ENCODE measurements at places on chromosomes 2 and 18.

GRCh38 chr2:10348891-10349290 is 46.2 kb downstream of the HPCAL1 start:
- no peak for DNase-seq

DNA sequence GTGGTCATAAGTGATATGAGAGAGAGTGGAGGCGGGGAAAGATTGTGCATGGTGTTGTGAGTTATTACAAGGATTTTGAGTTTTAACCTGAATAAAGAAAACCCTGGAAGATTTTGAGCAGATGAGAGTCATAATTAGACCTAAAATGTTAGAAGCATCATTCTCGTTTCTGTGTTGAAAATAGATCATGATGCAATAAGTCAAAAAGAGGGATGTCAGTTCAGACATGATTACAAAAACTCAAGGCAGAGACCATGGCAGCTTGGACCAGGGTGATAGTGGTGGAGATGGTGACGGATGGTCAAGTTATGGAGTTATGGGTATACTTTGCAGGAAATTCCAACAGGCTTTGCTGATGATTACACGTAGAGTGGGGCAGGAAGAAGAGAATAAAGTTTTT is 267.2 kb downstream of the CDH20 start:
- DNase-seq: no peak

GRCh38 chr2:101517758-101518271 is 42.9 kb upstream of the RFX8 start:
- no peak for DNase-seq

DNA sequence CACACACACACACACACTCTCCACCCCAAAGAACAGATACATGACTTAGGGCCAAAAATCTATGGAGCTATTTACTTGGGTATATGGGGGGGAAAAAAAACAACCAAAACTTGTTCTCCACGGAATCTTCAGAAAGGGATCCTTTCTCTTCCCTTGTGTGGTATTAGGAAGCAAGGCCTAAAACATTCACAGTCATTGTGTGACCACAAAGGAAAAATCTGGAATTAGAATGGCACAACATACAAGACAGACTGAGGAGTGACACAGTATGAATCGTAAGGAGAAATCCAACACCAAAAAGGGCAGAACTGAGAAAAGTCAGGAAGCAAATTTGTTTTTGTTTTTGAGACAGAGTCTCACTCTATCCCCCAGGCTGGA is 70.3 kb downstream of the ASXL2 start:
- no peak for DNase-seq

DNA sequence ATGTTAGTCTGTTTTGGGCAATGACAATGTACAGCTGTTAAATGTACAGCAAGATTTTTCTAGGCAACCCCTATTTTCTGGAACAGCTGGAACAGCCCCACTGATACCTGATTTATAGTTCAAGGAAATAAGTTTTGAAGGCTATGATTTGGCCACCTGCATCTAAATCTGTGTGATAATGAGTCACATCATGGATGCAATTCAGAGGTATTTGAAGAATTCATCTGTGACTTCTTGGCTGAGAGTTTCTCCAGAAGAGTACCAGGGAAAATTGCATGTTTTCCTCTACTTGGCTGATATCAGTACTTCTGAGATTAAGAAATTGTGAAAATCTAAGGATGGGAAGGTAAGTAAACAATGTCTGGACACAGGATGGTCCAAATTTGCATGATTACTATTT is 40.7 kb upstream of the NT5C1B start:
- DNase-seq: no peak

GRCh38 chr2:203861607-203862006 is 6.0 kb upstream of the CTLA4 start:
- DNase-seq: no peak

- no peak for DNase-seq
These were observed 244.1 kb downstream of the AGPS start for GRCh38 chr2:177636672-177637071.

DNA sequence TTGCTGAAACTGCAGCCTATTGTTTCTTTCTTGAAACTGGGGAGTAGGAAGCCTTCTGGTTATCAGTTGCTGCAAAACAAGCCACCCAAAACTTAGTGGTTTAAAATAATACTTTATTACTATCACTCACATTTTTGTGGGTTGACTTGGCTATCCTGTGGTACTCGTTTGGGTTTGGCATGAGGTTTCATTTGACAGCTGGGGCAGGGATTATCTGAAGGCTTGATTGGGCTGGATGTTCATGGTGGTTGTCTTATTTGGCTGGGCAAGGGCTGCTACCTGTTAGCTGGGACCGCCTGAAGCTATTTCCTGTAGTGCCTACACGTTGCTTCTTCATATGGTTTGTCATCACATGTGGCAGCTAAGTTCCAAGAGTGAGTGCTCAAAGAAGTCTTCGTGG is 122.3 kb downstream of the PLCL1 start:
- DNase-seq: no peak

- no peak for DNase-seq
These were observed 414.9 kb downstream of the CDH2 start for GRCh38 chr18:27762054-27762453.

GRCh38 chr2:68290901-68291300 is 28.8 kb downstream of the CNRIP1 start:
- DNase-seq: no peak

DNA sequence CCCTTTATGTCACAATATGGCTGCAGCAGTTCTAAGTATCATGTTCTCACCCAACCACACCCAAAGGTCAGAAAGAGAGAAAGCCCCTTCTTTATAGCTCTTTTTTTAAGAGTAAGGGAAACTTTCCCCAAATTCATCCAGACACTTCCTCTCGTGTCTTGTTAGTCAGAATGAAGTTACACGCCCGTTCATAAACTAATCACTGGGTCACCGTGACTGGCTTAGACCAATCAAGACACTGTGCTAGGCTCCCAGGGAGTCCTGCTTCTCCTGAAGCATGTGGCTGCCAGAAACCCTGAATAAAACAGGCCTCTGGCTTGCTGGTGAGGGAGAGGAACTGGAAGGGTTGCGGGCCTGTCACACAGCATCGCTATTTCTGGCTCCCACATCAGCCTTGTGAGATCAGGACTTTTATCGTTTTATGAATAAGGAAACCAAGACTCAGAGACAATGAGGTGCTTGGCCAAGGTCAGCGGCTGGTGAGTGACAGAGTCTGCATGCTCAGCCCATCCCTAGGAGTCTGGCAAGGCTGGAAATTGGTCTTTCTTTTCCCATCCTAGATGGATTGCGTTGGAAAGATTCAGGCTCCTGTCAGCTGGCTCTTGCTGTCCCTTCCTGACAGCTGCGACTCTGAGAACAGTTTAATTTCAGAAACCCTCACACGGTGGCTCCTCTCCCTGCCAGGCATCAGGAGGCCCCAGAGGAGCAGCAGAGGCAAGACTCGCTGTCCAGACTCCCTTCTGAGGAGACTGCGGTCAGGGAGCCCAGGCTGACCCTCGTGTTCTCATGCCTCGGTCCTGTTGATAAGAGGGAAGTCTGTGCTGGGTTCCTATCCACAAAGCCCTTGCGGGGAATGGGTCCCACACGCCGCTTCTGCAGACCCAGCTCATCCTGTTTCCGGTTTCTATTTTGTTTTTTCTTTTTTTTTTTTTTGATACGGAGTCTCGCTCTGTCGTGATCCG is 104.5 kb upstream of the TAF1B start:
- no peak for DNase-seq

- DNase-seq: no peak
These were observed 119.8 kb downstream of the LAMA1 start for GRCh38 chr18:6997808-6998207.

- no peak for DNase-seq
These were observed 6.7 kb upstream of the CYS1 start for GRCh38 chr2:10086950-10087349.

DNA sequence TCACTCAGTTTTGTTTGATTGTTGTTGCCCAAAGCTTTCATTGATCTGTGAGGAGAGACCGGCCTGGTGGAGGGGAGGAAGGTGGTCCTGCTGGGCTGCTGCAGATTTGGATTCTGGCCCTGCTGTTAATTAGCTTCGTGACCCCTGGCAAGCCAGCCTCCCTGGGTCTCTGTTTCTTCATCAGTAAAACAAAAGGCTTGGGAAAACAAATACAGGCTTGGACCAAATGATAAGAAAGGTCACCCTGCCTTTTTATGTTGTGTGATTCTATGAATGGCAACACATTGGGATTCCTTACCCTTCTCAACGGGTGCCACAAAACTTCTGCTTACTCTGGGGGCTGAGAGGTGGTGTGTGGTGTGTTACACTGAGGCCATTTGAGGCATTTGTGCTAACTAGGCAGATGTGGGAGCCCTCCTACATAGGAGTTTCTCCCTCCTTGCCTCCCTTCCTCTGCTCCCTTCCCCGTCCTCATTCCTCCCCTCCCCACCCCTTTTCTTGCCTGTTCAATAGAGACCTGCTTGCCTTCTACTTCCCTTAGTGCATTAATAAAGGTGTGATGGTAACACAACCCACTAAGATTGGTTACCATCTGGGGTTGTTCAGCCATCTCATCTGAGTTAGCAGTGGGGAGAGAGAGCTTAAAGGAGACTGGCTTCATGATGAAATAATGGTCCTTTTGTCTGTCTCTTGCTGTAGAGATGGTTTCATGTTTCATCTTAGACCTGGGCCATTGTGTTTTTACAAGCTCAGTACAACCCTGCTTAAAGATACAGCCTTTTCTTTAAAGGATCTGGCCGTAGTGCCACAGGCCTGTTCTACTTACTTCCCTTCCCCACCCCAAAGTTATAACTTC is 96.2 kb downstream of the TANC1 start:
- DNase-seq: no peak

- DNase-seq: no peak
These were observed 15.4 kb upstream of the E2F6 start for GRCh38 chr2:11481426-11481788.

DNA sequence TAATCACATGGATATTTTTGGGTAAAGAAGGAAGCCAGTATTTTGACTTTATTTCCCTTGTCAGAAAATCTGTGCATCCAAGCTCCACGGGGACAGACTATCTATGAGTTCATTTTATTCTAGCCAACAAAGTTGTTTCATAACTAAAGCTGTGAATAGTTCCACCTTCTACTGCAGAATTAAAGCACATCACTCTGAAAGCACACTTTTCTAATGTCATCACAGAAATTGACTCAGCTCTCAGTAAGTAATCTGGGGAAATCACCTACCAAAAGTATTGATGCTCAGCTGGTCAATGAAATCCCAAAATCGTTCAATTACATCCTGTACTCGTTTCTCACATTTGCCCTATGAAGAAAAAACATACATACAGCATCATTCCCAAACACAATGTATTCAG is 19.1 kb downstream of the IAH1 start:
- DNase-seq: no peak

- DNase-seq: no peak
These were observed 139.7 kb downstream of the FAM161A start for GRCh38 chr2:61714210-61714609.

DNA sequence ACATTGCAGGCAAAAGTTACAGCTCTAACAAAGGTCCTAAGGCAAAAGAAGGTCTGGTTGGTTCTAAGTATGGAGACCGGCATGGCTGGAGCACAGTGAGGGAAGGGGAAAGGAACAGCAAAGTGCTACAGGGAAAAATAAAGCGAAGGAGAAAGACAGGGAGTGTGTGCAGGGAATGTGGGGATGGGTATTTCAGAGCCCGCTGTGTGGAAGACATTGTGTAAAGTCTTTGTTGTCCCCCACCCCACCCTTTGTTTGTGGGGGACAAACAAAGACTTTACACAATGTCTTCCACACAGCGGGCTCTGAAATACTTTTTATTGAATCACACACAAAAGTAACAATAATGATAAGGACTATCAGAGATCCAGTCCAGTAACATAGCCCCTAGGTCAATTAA is 28.9 kb upstream of the C2orf15 start:
- no peak for DNase-seq

GRCh38 chr2:59195851-59196250 is 954.7 kb upstream of the FANCL start:
- DNase-seq: no peak

DNA sequence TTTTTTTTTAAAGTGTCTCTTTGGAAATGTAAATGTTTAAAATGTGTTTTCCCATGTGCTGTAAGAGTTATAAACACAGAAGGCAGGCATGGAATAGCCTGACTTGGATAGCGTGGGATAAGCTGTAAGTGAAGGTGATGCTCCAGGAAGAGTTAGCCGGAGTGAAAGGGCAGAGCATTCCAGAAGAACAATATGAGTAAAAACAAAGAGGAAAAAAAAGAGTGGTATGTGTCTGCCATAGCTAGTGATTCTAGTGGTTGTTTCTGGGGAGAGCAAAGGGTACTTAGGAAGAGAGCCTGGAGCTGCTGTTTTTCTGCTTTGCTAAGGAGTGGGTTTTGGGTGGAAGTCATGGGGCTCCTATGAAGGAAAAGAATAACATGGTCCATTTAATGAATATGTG is 126.9 kb upstream of the DLGAP1 start:
- DNase-seq: no peak

- no peak for DNase-seq
These were observed 5.5 kb upstream of the ECEL1 start for GRCh38 chr2:232492963-232493700.

DNA sequence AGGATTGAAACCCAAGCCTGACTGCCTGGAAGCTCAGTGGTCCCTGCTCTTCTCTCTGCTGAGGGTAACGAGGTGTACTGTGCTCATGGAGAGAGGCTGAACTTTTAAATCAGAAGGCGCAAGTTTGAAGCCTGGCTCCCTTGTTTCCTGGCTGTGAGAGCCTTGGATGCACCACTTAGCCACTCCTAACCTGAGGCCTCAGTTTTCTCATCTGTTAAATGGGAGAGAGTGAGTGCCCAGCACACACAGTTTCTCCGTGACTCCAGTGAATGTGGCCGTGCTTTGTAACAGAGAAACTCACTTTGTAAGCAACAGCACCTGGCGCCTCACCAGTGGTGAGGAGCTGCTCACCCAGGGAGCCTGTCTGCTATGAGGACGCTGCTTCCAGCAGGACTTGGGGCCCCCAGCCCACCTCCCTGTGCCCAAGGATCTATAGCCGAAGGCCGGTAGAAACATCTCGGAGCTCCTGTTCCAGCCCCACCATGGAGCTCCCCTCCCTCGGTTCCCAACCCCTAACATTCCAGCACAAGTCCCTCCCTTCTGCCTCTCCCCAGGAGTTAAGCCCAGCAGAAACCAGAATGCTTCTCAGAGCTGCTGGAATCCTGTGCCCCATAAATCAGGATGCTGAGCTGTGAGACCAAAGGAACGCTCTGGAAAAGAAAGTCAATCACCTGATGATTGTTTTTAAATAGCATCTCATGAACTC is 20.3 kb upstream of the KCNK3 start:
- no peak for DNase-seq

DNA sequence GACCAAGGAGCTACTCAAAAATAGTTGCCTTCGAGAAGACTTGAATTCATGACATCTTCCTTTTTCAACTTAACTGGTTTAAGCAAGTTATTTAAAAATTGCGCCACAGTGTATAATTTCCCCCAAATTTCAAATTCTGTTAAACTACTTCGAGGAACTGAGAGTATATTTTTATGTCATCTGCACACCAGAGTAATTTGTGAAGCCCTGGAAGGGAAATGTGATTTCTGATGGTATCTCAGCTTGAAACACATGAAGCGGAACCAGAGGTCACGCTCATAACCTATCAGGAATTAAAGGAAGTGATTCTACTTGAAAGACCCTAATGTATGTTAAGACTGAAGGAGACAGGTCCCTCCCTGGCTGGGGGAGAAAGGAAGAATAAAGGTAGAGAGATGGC is 33.9 kb upstream of the DARS1 start:
- no peak for DNase-seq
